ENCODE measurements at places on chromosomes 11 and 22.

- no peak for DNase-seq
These were observed 31.3 kb downstream of the SHANK3 start for GRCh38 chr22:50703726-50704509.

GRCh38 chr11:4887591-4887990, 5.9 kb downstream of the OR51T1 start:
- no peak for DNase-seq

DNA sequence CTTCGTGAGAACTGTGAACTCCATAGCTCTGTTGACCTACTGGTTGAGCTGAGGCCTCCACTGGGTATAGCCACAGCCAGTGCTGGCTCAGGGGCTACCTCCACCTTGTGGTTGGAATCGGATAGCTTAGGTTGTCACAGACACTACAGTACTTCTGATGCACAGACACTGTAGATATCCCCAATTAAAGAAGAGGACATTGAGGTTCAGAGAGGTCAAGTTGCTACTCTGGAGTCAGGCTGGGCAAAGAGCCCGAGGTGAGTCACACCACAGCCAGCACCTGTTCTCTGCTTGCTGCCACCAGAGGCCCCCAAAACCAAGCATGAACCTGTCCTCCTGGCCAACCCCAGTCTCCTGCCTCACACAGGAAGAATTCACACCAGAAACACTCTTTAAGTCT, 5.4 kb downstream of the UFD1 start:
- no peak for DNase-seq

DNA sequence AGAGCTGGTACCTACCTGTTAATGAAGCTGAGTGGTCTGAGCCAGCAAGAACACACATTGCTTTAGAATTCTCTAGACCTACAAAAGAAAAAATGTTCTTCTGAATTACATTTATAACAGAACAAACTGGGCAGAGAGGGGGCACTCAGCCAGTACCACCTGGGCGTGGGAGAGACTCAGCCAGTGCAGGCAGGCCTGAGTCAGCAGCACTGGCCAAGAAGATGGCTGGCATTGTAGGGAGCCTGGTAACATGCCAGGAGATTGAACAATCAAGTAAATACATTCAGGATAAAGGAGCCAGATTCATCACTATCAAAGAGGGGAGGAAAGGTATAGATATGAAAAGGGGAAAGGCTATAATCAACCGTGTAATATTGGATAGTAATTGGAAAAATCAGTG, 19.9 kb downstream of the SERGEF start:
- DNase-seq: peak; percentile 33

DNA sequence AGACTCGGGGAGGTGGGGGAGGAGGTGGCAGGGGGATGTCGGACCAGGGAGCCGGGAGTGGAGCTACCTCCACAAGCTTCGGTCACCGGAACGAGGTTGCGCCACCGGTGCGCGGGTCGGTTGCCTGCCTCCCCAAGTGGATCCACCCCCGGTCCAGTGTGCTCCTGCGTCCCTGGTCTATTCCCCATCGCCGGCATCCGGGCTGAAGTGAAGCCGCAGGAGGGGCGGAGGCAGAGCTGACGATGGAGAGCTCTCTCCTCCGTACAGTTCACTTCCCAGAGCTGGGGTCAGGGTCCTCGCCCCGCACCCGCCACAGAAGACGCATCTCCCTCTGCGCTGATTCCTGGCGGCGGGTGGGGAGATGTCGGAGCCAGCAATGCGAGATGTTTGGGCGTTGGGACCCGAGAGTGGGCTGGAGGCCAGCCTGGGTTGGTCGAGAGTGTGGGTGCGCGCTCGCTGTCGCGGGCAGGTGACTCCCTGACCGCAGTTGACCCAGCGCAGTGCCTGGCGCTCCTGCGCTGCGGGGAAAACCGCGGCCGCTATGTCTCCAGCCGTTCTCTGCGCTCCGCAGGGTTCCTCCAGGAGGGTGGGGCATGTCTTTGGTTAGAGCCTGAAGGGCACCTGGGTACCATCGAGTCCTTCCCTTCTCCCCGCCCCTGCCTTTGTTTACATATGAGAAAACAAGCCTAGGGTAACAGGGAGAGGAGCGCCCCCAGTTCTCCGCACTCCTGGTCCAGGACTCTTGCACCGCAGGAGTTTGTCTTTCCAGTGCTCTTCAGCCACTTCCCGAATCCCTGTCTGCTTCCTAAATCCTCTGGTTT, 1.7 kb downstream of the C11orf96 start:
- peak; percentile 66 for DNase-seq

DNA sequence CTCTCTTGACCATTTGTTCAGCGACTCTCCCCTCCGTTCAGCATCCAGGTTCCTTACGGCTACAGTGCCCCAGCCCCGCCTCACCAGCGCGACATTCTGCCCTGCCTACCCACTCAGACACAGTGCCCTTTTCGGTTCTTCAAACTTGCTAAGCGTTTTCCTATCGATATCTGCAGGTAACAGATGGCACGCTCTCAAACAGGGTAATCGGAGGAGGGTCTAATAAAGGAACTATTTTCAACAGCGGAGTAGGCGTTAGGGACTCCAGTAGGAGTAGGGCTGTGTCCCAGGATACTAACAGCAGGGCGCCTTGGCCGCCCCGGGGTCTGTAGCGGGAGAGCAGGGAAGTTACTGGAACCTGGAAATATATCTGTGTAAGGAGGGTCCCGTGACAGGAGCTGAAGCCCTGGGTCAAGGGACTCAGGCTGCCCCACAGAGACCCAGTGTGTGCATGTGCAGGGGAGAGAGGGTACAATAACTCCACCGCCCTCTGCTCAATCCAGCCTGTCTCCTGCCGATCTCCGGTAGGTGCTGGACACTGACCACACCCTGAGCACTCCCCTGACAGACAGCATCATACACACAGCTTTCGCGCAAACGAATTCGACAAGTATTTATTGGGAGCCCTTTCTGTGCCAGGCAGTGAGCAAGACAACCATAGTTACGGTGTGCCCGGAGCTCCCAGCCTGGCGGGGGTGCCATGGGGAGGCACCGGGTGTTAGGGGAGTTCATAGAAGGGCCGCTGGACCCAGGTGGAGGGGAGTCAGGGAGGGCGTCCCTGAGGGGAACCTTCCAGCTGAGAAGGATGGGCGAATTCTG, 2.1 kb downstream of the KLHL35 start:
- DNase-seq: peak; percentile 71

GRCh38 chr11:45777127-45777969, 27.6 kb upstream of the SLC35C1 start:
- no peak for DNase-seq

- DNase-seq: peak; percentile 81
These were observed 346 bp downstream of the FJX1 start for GRCh38 chr11:35618497-35619115.

GRCh38 chr11:124434699-124435098, 10.0 kb upstream of the OR8B4 start:
- no peak for DNase-seq

Data from NCI-H69 (cell line).